ENCODE measurements at places on chromosomes 2 and 18.

DNA sequence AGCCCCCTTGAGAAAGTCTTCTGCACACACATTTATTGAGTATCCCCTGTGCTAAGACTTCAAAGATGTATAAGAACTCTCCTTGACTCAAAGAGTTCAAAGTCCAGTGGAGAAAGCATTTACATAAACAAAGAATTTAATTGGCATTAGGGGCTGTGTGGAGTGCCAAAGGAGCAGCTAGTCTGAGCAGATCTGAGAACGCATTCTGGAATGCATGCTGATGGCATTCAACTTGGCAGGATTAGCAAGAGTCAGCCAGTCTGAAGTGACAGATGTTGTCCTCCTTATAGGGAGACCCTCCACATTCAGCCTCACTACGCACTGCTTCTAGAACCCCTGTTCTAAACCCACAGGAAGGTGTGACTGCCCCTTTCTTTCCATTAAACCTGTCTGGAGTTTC is 191.5 kb downstream of the RAD51AP2 start:
- no peak for DNase-seq

DNA sequence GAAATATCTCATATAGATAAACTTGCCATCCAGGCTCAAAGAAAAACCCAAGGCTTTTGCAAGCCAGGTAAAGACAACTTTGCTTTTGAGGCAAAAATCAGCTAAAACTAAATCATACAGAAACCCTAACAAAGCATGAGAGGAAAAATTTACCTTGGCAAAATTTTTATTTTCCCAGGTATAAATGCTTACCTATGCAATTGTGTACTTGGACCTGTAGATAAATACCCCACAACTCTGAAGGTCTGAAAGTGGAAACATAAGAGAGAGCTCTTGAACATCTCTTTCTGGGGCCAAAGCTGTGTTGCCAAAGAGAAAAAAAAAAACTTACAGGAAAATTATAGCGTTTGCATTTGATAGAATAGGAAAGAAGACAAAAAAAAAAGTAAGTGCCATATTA is 14.6 kb upstream of the CSRNP3 start:
- no peak for DNase-seq

DNA sequence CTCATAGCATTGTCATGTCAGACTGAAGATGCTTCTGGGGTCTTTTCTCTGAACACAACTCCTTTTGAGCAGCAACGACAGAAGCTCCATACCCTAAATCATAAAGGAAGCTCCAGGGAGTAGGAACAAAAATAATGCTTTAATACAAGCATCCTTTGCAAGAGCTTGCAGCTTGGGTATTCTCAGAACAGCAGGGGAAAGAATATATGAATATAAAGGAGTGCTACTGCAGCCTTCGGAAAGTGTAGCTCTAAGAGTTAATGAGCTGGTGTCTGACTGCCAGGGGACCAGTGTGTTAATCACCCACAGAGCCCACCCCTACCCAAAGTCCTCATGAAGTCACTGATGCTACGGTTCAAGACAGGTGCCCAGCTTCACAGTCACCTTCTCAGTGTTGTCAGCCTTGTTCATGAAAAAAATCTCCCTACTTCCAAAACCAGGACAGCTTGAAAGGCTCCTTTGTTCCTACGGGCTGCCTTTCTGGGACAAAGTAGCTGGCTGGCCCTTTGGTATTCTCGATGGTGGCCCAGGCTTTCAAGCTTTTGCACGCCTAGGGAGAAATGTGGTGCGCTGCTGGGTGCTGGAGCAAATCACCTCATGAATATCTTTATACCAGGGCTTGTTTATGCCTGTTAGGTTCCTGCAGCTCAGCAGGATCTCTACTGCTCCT is 259.7 kb downstream of the CMPK2 start:
- no peak for DNase-seq

DNA sequence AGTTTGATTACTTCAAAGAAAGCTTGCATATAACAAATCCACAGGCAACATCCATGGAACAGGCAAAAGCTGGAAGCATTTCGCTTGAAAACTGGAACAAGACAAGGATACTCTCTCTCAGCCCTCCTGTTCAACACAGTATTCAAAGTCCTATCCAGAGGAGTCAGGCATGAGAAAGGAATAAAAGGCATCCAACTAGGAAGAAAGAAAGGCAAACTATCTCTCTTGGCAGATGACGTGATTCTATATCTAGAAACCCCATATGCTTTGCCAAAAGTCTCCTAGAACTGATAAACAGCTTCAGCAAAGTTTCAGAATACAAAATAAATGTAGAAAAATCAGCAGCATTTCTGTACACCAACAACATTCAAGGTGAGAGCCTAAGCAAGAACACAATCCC is 34.1 kb upstream of the MC4R start:
- DNase-seq, result no peak

GRCh38 chr18:79413426-79413825 is 17.7 kb downstream of the NFATC1 start:
- DNase-seq, result no peak

GRCh38 chr2:96926791-96927190 is 56.9 kb upstream of the SEMA4C start:
- no peak for DNase-seq
